NCI-H1417 treated with DMSO at 0.1 percent for 48 hours (cell line): ENCODE measurements at places on chromosomes 5 and 9.

GRCh38 chr5:149161026-149161687 lies 19.9 kb downstream of the ABLIM3 start:
- no peak for DNase-seq

- DNase-seq, result no peak
These were observed 94.1 kb upstream of the ADAMTS2 start for GRCh38 chr5:179439181-179439985.

GRCh38 chr5:127812570-127812969 lies 109.4 kb downstream of the CCDC192 start:
- DNase-seq, result no peak

GRCh38 chr9:131676431-131676972 lies 63.4 kb downstream of the RAPGEF1 start:
- no peak for DNase-seq

- no peak for DNase-seq
These were observed 284.5 kb downstream of the SH3GL2 start for GRCh38 chr9:17863213-17863883.

DNA sequence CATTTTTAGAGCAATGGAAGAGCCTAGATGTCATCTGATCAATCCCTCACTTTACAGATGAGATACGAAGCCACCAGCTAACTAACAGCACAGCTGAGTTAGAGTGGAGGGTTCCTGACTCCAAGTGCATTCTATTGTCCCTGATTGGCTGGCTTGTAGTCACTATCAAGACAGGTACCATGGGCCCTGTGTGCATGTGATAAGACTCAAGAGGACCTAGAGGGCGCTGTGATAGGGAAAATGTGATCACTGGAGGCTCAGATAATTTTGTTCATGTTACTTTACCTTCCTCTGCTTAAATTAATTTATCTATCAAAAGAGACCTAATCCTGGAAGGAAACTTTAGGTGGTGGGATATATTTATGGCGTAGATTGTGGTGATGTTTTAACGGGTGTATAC lies 19.5 kb upstream of the SNAPC3 start:
- DNase-seq, result no peak

- DNase-seq, result no peak
These were observed 48.6 kb downstream of the NR2F1-AS1 start for GRCh38 chr5:93532370-93532769.

GRCh38 chr9:97491216-97491999 lies 10.1 kb upstream of the TMOD1 start:
- no peak for DNase-seq

GRCh38 chr5:106140101-106140500 lies 1530.6 kb downstream of the EFNA5 start:
- no peak for DNase-seq

DNA sequence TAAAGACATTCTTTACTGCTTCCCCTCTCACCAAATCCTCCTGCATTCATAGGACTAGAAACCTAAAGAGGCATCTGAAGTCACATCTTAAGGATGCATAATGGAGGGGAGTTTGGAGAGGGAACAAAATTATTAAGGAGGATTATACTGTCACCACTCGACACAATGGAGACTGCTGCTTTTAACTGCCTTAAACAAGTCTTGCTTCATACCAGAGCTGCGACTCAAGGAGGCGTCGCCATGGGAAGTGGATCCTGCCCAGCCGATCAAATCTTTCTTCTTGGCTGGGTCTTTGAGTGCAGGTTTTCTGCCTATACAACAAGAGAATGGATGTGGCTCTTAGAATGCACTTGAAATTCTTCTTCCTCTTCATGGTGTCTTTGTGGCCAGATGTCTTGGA lies 66.7 kb upstream of the FOXE1 start:
- DNase-seq, result no peak

GRCh38 chr5:169870211-169870610 lies 110.1 kb downstream of the INSYN2B start:
- DNase-seq, result no peak

DNA sequence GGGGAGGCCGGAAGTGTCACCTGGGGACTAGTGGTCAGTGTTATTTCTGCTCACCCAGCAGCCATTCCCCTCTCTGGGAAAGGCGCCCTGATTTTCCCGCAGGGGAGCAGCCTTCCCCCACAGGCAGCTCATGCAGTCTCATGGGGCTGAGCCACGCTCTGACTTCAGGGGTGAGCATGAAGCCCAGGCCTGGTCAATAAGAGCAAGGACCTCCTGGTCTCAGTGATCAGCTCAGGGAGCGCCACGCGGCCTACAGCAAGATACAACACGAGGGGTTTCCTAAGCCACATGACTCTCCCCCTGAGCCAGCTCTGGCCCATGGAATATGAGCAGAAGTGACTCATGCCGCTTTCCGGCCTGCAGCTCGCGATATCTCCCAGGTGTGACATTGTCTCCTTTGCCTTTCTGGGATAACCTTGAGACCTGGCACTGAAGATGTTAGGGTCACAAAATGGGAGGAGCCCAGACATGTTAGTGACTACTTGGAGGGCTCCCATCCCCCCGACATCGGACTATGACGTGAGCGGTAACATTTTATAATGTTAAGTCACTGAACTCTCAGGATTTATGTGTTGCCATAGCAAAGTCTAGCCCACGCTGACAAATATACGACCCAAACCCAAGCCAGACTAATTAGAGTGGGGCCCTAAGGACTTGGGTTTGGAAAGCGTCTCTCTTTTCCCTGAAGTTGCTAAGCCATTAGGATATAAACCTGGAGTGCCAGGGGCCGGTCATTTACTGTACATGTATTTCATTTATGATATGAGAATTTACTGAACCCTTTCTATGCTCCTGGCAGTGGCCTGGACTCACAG lies 46.5 kb upstream of the GFPT2 start:
- no peak for DNase-seq

GRCh38 chr5:159179529-159180305 lies 29.6 kb downstream of the RNF145 start:
- DNase-seq, result no peak

- DNase-seq, result no peak
These were observed 5.6 kb upstream of the OMD start for GRCh38 chr9:92429836-92430235.

DNA sequence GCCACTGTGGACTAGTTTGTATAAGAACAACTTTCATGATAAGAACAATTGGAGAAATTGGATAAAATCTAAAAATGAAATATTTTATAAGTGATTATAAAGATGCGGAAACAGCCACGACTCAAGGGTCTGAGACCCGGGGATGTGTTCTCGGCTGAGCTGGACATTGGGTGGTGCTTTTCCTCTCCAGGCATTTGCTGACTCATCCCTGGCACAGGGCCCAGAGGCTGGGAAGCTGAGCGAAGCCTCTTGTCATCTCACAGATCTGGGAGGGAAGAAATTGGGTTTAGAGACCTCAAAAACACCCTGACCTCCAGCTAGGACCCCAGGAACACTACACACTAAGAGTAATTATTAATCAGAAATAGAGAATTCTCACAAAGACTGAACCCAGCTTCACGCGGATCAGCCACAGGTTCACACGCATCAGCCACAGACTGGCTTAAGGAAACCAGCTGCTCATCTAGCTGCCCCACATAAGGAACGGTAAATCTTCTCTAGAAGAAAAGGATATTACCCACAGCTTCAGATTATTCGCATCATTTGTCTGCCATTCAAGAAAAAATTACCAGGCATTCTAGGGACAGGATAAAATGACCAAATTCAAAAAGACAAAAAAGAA lies 2.8 kb upstream of the OR2V1 start:
- no peak for DNase-seq

DNA sequence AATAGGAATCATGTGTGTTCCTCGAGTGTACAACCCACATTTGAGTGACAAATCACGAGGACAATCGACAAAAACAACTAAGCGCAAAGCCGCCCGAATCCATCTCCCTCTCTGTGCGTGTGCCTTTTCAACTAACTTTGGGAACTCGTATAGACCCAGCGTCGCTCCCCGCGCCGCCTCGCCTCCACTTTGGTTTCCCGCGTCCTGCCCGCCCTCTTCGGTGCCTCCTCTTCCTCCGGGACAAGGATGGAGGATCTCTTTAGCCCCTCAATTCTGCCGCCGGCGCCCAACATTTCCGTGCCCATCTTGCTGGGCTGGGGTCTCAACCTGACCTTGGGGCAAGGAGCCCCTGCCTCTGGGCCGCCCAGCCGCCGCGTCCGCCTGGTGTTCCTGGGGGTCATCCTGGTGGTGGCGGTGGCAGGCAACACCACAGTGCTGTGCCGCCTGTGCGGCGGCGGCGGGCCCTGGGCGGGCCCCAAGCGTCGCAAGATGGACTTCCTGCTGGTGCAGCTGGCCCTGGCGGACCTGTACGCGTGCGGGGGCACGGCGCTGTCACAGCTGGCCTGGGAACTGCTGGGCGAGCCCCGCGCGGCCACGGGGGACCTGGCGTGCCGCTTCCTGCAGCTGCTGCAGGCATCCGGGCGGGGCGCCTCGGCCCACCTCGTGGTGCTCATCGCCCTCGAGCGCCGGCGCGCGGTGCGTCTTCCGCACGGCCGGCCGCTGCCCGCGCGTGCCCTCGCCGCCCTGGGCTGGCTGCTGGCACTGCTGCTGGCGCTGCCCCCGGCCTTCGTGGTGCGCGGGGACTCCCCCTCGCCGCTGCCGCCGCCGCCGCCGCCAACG lies at the start of gene GPR150:
Gene GPR150, plus strand, starts transcription at position 58 of the 840 bp plus-strand sequence. Its CDS starts 189 bp downstream, at position 247.
- DNase-seq, result no peak

GRCh38 chr5:65512170-65512937 lies 30.6 kb upstream of the ADAMTS6 start:
- DNase-seq, result no peak

DNA sequence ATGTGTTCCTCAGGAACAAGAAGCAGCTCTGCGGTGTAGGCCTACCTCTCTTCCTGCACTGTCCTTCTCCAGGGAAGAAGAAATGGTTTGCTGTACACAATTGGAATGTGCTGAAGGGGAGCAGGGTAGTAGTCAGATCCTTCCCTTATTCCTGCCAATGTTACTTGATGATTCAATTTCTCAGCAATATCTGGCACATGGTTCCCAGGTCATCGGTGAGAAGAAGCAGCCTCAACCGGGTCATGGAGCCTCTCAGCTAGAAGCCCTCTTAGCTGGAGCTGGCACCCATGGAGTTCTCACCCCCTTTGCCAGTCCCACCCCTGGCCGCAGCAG lies 36.9 kb downstream of the ACTBL2 start:
- DNase-seq, result no peak

GRCh38 chr5:167509076-167509475 lies 782.4 kb upstream of the WWC1 start:
- DNase-seq, result no peak

- DNase-seq, result peak; percentile 0
These were observed 207.9 kb upstream of the CD180 start for GRCh38 chr5:67404256-67405100.

- DNase-seq, result no peak
These were observed 42.9 kb downstream of the TMEFF1 start for GRCh38 chr9:100515578-100516494.

DNA sequence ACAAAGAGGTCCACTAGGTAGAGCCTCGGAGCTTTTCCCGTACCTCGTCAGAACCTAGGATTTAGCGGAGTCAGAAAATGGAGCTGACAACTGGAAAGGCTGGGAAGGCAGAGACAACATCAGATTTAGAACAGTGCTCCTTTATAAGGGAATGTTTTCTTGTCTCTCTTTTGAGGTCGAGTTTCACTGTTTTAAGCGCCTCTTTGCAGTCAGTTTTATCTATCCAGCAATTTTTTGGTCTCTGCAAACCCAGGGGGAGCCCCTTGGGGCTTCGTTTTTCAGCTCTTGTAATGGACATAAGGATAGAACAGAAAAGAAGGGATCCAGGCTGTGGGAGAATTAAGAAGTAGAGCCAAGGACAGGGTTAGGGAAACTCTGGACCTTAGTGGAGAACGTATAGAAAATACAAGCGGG lies 80.5 kb downstream of the FNBP1 start:
- DNase-seq, result no peak

DNA sequence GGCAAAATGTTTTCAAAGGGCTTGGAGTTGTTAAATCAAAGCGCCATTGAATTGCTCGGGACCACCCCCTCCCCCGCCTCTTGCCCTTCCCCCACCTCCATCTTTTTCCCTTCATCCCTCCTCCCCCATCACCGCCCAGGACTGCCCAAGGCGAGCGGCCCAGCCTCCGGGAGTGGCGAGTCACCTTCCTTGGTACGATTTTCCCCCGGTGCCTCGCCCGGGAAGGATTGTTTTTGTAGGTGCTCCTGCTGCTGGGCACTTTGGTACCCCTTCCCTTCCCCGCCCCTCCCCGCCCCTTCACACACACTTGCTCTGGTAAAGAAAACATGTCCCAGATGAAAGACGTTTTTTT lies 61.2 kb downstream of the TMEM174 start:
- no peak for DNase-seq

DNA sequence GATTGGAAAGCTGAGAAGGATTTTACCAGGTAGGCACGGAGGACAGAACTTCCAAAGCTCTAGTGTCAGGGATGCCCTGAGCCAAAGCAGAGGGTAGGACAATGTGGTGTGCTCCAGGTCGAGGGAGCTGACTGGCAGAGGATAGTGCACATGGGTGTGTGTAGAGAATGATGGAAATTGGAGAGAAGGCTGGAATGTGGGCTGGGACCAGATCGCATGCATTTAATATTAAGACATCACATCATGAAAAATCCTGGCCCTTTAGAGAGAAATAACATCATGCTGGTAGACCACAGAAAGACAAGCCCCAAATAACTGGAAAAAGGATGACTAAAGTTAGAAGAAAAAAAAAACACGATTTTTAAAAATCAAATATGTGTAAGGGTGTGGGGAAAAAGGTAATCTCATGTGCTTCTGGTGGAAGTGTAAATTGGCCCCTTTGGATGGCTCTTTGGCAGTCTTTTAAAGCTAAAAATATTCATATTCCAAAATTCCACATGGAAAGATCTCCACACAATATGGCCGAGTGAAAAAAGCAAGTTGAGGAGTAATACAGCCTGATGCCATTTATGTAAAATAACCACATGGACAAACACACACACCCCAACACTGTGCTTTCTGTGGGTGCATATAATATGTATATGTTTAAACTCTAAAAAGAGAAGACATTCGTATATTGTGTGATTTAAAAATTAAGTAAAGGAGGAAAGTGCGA lies 67.0 kb upstream of the TGFBR1 start:
- DNase-seq, result no peak

DNA sequence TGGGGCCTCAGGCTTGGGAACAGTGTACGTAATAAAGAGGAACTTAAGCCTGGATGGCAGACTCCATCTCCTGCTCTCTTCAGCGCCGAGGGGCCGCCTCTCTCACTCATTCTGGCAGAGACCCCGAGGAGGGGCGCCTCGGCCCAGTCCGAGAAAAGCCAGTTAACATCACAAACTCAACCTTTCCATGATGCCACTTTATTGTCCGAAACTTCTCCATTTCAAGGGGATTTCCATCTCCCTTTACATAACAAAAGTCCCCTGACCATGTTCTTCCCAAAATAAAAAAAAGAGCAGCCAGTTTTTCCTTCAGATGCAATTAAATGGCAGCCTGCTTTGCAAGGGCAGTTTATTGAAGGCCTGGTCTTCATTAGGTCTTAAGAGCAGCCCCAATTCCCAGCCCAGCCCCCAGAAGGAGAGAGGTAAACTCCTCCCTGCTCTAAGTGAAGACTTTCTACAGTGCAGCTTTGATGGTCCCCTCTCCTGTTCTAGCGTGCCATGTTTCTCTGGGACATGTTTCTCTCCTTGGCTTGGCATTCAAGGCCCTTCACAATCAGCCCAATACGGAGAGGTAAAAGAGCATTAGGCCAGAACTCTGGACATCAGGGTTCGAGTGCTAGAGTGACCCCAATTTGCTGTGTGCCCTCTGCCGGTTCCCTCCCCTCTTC lies 19.5 kb upstream of the RAB14 start:
- no peak for DNase-seq

- no peak for DNase-seq
These were observed 76.8 kb upstream of the ANKH start for GRCh38 chr5:14948383-14948782.
